ENCODE measurements at places on chromosomes 3 and 15. TPM values are rescaled to one million over a fixed set of nuclear protein-coding genes. Genes with fewer than 3 reads are reported as not detected.

- no peak for ATAC-seq
Observed at GRCh38 chr3:141950572-141951493, 74.4 kb downstream of the ATP1B3 start.

Gene VPS39
- 29.0 TPM for total RNA-seq

Gene HEXA
- 38.3 TPM for total RNA-seq

DNA sequence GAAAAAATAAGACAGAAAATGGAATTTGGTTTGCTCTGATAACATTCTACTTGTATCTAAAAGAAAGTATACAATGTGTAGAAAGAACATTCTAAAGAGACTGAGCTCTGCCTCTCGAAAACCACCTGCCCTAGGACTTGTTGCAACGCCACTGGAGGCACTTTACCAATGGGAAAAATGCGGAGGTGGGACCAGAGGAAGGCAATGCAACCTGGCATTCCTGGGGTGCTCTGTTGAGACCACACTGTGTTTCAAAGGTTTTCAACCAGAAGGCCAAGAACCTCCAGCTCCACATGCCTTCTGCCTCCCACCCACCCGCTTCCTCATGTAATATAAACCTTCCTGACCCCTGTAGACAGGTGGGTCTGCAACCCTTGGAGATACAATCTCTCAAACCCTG, 4.5 kb downstream of the PROK2 start:
- no peak for ATAC-seq

- no peak for ATAC-seq
Observed at GRCh38 chr3:112136046-112136445, 3.0 kb upstream of the GCSAM start.
